ENCODE measurements at places on chromosomes 7 and 10. TPM values are rescaled to one million over a fixed set of nuclear protein-coding genes. Genes with fewer than 3 reads are reported as not detected.

CALHM3 gene
- not detected for polyA plus RNA-seq

UBE2D1 gene
- 68.6 TPM for polyA plus RNA-seq

RADIL gene
- 6.6 TPM for polyA plus RNA-seq

FANK1 gene
- 3.1 TPM for polyA plus RNA-seq

TMEM106B gene
- polyA plus RNA-seq = 61.4 TPM

EPO gene
- not detected for polyA plus RNA-seq

NEURL1 gene
- 12.3 TPM for polyA plus RNA-seq

ZNF736 gene
- 1.7 TPM for polyA plus RNA-seq

SAMD9 gene
- not detected for polyA plus RNA-seq

ADAP1 gene
- polyA plus RNA-seq = 96.1 TPM

VWDE gene
- polyA plus RNA-seq = 0.48 TPM

IL2RA gene
- not detected for polyA plus RNA-seq

ZNRF2 gene
- polyA plus RNA-seq = 9.5 TPM

FBXL13 gene
- 0.57 TPM for polyA plus RNA-seq

RABGEF1 gene
- 34.8 TPM for polyA plus RNA-seq

RBP4 gene
- 0.73 TPM for polyA plus RNA-seq

LRRC72 gene
- not detected for polyA plus RNA-seq

LIPJ gene
- polyA plus RNA-seq = 0.15 TPM

PPP1R17 gene
- polyA plus RNA-seq = 8.8 TPM

FAM241B gene
- polyA plus RNA-seq = 135 TPM

ST8SIA6 gene
- 0.20 TPM for polyA plus RNA-seq

UNCX gene
- polyA plus RNA-seq = 1.6 TPM

SMC3 gene
- 67.7 TPM for polyA plus RNA-seq

LRRTM3 gene
- 3.4 TPM for polyA plus RNA-seq

SUN3 gene
- polyA plus RNA-seq = not detected

TFPI2 gene
- not detected for polyA plus RNA-seq

PON1 gene
- polyA plus RNA-seq = not detected

VSTM4 gene
- polyA plus RNA-seq = 0.52 TPM

MMD2 gene
- polyA plus RNA-seq = 0.42 TPM

OR2A42 gene
- not detected for polyA plus RNA-seq

CPA2 gene
- 0.41 TPM for polyA plus RNA-seq

AS3MT gene
- 16.9 TPM for polyA plus RNA-seq

LBX1 gene
- polyA plus RNA-seq = not detected

FZD1 gene
- polyA plus RNA-seq = 2.9 TPM

CLDN4 gene
- 0.09 TPM for polyA plus RNA-seq

PTPRZ1 gene
- polyA plus RNA-seq = 11.8 TPM

GCC1 gene
- polyA plus RNA-seq = 9.8 TPM

IL6 gene
- not detected for polyA plus RNA-seq

CPN1 gene
- polyA plus RNA-seq = not detected

CH25H gene
- 0.22 TPM for polyA plus RNA-seq

CALML3 gene
- not detected for polyA plus RNA-seq
